ENCODE measurements at places on chromosomes 6 and 20.
A peak's percentile ranks its signal among the peaks of the same experiment; 100 is the strongest.

GRCh38 chr6:97049253-97050011, 124.9 kb downstream of the KLHL32 start:
- DNase-seq, result peak; percentile 35

GRCh38 chr20:62376112-62377063, 9.3 kb upstream of the LAMA5 start:
- DNase-seq, result no peak

DNA sequence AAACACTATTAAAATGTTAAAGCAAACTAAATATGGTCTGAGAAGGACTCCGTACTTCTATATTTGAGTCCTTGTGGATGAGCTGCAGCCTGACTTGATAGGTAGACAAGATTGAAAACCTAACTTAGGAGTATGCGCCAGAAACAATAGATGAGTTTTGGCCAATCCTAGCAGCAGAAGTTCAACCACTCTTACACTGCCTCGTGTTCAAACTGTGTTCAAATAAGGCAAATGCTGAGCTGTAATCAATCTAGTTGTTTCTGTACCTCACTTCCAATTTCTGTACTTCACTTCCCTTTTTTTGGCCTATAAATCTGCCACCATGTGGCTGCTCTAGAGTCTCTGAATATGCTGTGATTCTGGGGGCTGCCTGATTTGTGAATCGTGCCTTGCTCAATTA, 13.2 kb upstream of the SERINC1 start:
- no peak for DNase-seq

DNA sequence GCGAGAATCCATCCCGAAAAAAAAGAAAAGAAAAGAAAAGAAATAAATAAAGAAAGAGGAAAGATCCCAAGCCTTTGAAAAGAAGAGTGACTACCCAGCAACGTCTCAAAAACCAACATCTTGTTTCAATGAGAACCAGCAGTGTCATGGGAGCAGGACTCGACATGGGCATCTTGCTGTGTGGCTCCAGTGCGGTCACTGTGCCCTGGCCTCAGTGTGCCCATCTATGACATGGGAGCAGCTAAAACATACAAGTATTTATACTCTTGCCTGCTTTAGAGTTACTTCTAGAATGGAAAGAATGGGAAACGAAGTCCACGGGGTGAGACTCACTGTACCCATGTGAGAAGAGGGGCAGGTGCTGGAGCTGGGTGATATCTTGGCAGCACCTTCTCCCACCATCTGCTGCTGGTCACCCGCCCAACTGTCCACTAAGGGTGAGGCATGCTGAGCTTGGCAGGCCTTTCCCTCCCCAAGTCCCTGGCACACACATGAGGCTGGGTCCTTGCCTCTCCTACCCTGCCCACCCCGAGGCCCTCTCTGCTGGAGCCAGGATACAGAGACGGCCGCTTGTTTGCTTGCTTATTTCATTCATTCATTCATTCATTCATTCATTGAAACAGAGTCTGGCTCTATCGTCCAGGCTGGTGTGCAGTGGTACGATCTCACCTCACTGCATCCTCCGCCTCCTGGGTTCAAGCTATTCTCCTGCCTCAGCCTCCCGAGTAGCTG, 77.7 kb downstream of the RIPOR3 start:
- DNase-seq, result no peak

GRCh38 chr6:5537967-5538366, 276.7 kb downstream of the FARS2 start:
- DNase-seq, result no peak

- DNase-seq, result no peak
Observed at GRCh38 chr6:57822896-57823358, 505.5 kb downstream of the PRIM2 start.

DNA sequence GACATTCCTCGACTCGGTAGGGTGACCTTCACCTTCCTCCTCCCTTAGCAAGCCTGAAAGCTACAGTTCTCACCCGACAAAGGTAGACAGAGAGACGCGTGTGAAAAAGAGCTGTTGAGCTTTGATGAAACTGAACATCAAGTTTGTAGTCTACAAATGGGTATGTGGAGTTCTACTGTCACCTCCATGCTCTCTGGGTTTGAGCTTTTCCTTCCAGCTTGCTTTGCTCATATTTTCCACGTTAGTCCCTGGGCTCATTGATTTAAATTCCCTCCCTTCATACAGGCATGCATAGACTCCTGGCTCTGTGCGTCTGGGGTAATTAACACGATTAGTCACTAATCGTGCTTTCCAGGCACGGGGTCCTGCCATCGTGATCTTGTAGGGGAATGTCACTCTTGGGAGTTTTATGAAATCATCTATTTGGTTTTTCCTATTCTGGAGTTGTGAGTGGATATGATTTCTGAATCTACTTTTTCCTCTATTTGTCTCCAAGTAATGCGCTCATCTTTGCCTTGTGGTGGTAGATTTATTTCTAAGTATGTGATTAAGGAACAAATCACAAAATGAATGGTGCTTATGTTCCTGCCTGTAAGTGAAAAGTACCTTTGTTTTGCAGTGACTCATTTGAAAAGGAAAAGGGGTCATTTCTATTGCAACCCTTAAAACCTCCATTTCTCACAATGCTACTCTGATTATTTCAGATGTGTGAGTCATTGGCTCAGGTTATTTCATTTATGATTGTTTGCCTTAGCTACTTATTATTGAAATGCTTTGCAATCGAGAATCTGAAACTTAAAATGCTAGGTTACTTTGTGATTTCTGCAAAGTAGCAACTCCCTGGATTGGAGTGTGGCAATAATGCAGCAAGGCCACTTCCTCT, 154.6 kb downstream of the ZDHHC14 start:
- DNase-seq, result no peak

DNA sequence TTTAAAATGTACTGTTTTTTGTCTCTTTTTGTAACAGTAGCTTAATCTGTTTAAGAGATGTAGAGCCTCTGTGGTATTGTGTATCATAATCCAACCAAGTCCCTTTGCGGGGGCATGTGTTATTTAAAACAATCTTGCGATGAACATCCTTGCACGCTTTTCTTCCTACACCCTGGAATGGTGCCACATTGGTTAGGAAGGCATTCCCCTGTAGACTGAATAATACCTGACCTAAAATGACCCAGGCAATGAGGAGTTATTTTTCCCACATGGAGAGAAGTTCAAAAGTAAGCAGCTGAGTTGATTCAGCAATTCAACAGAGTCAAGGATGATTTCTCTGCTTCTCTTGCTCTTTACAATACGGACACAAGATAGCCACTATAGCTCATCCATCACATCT, 142.0 kb upstream of the PMEPA1 start:
- DNase-seq, result no peak

DNA sequence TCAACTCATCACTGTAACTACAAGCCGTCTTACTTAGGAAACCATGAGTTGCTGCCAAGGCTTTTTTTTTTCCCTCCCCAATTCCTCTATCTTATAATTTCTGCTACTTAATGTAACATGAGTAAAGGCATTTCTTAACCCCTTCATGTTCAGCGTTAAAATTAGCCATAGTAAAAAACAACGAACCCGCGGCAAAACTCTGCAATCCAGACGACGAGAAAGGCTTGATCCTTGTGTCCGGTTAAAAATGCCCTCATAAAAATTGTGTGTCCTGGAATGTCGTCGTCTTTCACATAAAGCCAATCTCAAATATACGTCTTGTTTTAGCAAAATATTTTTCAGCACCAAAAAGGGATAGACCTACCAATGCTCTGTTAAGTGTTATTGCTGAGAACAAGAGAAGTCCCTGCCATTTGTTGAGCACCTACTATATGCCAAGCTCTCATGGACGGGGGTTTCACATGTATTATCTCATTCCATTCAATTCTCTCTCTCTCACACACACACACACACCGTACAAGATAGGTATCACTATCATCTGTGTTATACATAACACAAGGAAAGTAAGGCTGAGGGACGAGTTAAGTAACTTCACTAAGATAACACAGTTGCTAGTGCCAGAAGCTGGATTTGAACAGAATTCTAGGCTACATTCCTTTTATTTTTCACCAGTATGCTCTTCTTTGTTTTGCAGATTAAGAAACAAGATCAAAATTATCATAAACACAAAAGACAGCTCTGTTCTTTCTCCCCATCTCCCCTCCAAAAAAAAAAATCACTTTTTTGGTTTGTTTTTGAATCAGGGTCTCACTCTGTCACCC, 683 bp upstream of the ARHGAP18 start:
- no peak for DNase-seq

- DNase-seq, result no peak
Observed at GRCh38 chr6:157634546-157634945, 188.5 kb upstream of the SNX9 start.

GRCh38 chr20:61435184-61435822, 183.2 kb downstream of the CDH4 start:
- no peak for DNase-seq

DNA sequence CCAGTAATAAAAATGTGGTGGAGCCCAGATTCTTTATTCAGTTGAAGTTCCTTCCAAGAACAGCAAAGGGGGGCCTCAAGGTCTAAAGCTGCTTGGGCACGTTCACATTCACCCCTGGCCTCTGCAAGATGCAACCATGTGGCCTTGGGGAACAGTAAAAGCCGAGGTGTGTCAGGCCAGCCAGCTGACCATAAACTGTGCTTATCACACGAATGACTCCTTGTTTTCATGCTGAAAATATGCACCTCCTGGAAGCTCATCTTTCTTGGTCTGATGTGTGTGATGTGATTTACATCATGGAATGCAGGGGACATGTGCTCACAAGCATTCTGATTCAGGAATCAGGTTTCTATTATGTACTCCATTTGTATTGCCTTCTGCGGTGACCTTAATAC, 211.6 kb upstream of the MARCKS start:
- DNase-seq, result no peak

DNA sequence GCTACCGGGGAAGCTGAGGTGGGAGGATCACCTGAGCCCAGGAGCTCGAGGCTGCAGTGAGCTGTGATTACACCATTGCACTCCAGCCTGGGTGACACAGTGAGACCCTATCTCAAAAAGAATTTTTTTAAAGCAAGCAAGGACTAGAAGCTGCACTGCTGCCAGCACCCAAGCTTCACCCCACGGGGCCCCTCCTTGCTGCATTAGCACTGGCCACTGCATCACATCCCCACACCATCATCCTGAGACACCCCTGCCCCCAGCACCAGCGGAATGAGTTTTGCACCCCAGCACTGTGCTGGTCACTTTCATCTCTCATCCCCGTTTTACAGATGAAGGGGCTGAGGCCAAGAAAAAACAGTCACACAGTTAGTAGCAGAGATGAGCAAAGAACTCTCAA, 30.9 kb downstream of the TBC1D7 start:
- DNase-seq, result no peak

DNA sequence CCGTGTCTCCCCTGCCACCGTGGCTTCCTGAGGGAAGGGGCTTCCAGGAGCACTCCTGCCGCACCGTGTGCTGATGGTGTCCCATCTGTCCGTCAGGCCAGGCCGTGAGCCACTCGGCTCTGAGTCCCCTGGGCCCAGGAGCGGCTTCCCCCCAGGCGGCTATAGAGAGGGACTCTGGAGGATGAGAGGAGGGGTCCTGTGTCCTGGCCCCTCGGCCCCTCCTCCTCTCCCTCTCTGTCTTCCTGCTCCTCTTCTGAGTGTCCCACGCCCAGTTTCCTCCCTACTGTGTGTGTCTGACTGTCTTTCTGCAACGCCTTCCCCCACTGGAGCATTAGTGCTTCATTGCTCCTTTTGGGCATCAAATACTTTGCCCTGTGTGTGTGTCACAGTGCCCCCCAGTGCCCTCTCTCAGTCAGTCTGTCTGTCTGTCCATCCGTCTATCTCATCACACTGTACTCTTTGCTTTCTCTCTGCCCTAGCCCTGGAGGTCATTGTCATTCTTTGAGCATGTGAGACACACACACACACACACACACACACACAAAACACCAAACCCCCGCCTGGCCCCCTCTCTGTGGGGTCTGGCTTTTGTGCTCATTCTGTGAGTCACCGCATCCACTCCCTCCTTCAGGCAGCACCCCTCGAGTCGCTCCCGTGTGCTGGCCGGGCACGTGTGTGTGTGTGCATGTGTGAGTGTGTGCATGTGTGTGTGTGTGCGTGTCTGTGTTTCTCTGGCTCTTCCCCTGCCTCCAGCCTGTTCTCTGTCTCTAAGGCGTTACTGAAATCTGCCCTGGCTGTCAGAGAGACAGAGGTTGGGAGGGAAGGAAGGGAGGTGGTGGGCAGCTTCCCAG, 71.9 kb downstream of the SRC start:
- no peak for DNase-seq

GRCh38 chr20:62451156-62451767, 23.9 kb upstream of the RBBP8NL start:
- DNase-seq, result no peak

DNA sequence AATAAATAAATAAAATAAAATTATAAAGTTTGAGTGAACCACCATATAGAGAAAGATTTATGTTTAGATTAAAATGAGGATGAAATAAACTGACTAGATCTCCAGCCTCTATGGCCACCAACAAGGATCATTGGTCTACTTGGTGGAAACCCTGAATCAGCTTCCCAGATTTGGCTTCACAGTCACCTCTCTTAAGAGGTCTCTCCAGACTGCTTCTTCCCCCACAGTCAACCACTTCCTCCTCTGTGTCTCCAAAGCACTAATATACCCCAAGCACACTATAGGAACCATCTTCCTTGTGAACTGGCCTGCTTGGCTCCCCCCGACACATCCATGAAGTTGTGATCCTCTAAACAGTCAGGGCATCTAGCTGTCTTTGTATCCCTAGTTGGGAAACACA, 529.6 kb upstream of the RNF217 start:
- DNase-seq, result no peak

GRCh38 chr6:91710342-91710741, 1123.5 kb upstream of the MAP3K7 start:
- no peak for DNase-seq

DNA sequence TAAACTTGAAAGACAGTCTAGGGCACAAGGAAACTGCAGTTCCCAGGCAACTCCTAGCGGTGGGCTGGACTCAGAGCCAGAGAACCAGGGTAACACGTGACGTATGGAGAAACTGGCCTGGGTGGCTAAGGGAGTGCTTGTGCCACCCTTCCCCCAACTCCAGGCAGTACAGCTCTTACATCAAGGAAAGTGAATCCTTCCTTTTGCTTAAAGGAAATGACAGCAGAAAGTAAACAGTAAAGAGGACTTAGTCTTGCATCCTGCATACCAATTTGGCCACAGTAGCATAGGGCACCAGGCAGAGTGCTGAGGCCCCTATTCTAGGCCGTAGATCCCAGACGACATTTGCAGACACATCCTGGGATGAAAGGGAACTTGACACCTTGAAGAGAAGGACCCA, 322.8 kb downstream of the CD109 start:
- DNase-seq, result no peak

GRCh38 chr6:11689847-11690246, 88.8 kb downstream of the ADTRP start:
- DNase-seq, result no peak

DNA sequence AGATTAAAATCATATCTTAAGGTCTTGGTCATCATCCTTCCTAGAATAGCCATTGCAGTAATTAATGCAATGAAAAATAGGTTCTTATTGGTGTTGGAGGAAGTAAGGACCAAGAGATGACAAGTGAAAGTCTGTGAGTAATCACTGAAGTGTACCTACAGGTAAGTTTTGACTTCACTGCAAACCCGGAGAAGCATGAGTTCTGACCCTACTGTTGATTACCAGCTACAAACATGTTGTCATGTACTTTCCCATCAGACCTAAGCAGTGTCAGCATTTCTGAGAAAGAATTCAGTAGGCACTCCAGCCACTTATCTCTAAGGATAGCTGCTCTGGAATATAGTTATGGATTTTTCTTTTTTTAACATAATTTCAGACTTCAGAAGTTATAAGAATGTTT, 280.9 kb downstream of the ZFAND3 start:
- DNase-seq, result no peak

GRCh38 chr6:166422201-166422940, 39.6 kb upstream of the MPC1 start:
- DNase-seq, result no peak
